ENCODE measurements at places on chromosomes 2 and 18.

- no peak for DNase-seq
Measured at GRCh38 chr2:48483916-48484315, 46.0 kb upstream of the STON1 start.

GRCh38 chr18:11883153-11883552 lies 25.0 kb downstream of the MPPE1 start:
- DNase-seq: no peak

GRCh38 chr2:42424033-42424432 lies 63.0 kb upstream of the COX7A2L start:
- no peak for DNase-seq

GRCh38 chr2:96824079-96824870 lies 8.2 kb downstream of the CNNM3 start:
- no peak for DNase-seq

DNA sequence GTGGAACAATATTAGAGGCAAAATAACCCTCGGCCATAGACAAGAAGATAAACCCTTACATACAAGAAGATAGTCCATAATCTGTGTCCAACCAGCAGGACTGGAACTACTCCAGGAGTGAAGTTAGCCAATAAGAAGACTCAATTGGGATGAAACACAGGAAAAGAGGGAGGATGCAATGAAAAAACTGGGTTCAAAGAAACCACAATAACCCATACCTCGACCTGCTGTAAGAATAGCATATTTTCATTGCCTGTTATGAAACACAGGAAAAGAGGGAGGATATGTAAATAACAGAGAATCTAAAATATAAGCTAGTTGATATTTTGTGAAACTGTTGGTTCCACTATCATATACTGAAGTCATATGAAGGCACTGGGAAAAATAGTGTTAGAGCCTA lies 87.1 kb upstream of the CSRNP3 start:
- no peak for DNase-seq

DNA sequence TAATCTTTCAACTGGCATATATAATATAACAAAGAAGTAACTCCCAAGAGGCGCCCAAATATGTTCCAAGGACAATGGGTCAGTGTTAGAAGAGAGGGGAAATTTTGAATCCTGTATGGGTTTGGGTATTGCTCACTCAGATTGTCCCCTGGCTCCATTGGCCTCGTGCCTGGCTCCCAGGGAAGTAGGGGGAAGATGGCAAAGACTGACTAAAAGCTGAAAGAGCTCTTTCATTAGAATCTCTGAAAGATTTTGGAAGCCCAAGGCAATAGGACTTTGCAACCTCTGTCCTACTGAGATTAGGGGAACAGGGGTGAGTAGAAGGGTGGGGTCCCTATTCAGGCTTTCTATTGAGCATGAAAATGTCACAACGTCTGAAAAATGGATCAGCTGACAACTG lies 1272.8 kb upstream of the ZEB2 start:
- no peak for DNase-seq

GRCh38 chr2:226623587-226624368 lies 175.8 kb downstream of the IRS1 start:
- DNase-seq: no peak

GRCh38 chr18:58096658-58097057 lies 52.6 kb downstream of the NEDD4L start:
- DNase-seq: no peak

- DNase-seq: no peak
Measured at GRCh38 chr2:227464361-227464760, 7.6 kb upstream of the AGFG1 start.

GRCh38 chr2:107430006-107430405 lies 396.7 kb upstream of the RGPD4 start:
- DNase-seq: no peak

GRCh38 chr2:218985325-218986091 lies 524 bp upstream of the FEV start:
- DNase-seq: no peak

DNA sequence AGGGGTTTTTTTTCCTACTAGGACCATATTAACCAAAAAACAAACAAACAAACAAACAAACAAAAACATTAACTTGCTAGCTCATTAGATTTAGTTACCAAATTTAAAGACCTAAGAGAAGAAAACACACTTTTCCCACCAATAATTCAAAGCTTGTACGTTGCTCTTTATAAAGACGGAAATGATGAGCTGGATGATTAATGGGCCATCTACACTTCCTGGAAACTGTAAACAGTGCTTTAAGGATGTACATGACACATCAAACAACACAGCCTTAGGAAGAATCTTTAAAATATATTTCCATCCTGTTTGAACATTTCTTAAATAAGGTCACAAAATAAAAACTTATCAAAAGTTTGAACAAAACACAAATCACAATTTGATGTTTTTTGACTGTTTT lies 982 bp downstream of the BMP10 start:
- no peak for DNase-seq

- DNase-seq: no peak
Measured at GRCh38 chr2:7706791-7707190, 789.6 kb downstream of the RNF144A start.

DNA sequence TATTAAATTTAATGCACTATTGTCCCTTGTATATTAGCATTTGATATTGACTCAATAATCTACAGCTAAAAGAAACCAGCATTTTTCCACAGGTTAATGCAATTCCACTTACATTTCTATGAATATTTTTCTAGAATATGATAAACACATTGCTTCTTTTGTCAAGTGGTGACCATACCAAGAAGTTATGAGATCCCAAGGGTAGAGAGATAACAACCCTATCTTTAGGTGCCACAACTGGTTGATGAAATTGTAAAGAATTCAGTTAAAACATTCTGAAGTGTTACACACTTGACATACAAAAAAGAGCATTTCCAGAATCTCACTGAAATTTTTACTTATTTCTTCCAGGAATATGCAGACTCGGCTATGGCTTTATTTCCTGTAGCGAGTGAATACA lies 56.0 kb downstream of the ABCG8 start:
- no peak for DNase-seq

- no peak for DNase-seq
Measured at GRCh38 chr2:138104071-138104470, 139.8 kb downstream of the HNMT start.

GRCh38 chr2:186917866-186918265 lies 68.9 kb upstream of the ZSWIM2 start:
- no peak for DNase-seq

GRCh38 chr18:1994471-1994870 lies 576.8 kb downstream of the METTL4 start:
- DNase-seq: no peak

- no peak for DNase-seq
Measured at GRCh38 chr18:78125206-78125896, 854.3 kb upstream of the SALL3 start.

DNA sequence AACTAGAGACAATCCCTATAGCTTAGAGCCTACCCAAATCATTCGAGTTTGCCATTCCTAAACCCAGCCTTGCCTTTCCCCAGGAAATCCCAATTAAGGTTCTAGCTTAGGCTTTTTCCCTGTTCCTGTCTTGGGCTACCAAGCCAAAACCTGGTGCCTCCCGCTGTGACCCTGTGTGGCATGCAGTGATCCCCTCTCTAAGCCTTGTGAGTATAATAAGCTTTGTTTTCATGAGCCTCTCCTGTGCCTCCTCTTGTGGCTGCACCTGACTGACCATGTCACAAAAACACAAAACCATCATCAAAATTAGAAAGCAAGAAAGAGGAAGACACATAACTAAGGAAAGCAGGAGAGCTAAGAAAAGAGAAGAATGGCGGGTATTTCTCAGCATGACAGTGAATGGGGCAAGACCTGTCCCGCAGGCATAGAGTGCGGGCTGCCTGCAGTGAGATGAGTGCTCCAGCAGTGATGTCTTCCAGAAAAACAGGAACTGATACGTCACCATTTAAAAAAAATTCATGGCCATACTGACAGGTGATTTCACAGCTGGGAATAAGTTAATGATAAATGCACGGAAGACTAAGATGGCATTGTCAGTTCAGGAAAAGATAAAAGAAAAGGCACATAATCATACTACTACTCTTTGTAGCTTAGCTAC lies 9.2 kb upstream of the PAIP2B start:
- DNase-seq: no peak

DNA sequence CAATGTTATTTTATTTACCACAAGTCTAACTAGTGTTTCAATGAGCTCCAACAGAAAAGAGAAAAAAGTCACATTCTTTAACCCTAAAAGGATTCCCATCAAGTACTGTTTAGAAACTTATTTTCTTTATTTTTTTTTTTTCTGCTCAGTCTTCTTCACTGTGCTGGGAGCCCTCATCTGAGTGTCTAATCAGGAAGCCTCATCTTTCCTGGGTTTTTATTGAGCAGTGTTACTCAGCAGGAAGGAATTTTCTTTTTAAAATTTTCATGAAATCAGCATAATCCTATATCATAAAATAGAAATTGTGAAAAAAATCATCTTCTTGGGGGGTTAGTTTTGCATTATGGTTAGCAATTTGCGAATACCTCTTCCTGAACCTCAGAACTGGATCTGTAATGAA lies 453.8 kb downstream of the CDH2 start:
- DNase-seq: no peak

GRCh38 chr18:37334631-37335408 lies 230.8 kb downstream of the CELF4 start:
- no peak for DNase-seq

- no peak for DNase-seq
Measured at GRCh38 chr2:85164145-85164569, 31.0 kb downstream of the TCF7L1 start.

DNA sequence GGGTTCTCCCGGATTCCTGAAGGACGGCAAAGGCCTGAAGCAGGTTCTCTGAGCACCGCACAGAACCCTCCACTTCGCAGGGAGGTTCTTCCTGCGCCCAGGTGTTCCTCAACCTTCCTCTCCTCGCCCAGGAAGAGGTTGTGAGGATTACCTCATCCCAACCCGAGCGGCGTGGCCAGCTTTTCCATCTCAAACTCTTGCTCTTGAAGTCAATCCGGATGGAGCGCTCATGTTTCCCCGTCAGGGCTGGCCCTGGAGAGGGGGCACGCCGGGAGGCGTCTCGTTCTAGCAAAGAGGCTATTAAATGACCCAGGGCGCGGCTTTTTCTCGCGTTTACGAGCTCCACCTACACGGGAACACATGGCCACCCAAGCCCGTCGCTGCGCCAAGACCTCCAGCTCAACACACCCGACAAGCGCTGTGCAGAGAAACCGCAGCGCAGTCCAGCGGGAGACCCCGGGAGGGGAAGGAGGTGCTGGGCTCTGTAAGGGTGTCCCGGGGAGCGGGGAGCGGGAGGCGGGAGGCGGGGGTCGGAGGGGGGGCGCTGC lies 540 bp upstream of the RAB10 start:
- DNase-seq: no peak

GRCh38 chr18:69158944-69159343 lies 241.7 kb upstream of the DOK6 start:
- no peak for DNase-seq

DNA sequence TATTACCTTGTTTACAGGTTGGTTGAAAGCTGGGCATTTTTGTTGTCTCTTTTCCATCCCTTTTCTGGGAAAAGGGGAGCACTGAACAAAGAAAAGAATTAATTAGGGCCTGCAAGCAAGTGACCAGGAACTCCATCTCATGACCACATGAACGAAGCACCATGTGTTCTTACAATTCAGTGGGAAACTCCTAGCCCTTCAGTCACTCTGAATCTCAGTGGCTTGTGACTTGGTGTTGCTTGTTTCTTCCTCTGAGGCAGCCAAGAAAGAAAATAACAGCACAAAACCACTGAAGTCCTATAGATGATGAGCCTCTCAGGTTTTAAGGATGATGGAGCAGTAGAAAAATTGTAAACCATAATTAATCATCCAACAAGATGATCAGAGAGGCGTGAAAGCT lies 129.1 kb upstream of the CAB39 start:
- no peak for DNase-seq

- DNase-seq: no peak
Measured at GRCh38 chr18:25875551-25876240, 214.7 kb downstream of the SS18 start.

DNA sequence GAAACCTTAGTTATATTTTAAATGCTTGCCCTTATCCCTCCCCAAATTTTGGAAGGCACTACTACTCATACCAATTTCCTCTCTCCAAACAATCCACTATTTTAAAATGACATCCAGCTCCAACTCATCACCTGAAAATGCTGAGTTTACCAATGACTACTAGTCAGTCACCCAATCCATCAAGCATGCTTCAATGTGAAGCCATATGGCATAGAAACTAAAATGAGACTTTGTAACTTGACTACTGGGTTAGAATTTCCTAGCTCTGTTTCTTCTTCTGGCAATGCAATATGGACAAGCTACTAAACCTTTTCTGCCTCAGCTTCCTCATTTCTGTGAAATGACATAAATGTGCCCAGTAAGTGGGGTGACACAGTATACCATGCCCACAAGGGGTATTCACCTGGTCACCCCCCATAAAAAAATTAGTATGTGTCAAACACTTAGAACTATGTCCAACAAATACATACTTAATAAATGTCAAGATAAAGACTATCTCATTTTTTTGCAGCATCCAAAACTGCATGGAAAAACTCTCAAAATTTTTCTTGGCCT lies 10.0 kb upstream of the STPG4 start:
- no peak for DNase-seq

GRCh38 chr2:172082944-172083627 lies 2.2 kb upstream of the DLX1 start:
- no peak for DNase-seq

DNA sequence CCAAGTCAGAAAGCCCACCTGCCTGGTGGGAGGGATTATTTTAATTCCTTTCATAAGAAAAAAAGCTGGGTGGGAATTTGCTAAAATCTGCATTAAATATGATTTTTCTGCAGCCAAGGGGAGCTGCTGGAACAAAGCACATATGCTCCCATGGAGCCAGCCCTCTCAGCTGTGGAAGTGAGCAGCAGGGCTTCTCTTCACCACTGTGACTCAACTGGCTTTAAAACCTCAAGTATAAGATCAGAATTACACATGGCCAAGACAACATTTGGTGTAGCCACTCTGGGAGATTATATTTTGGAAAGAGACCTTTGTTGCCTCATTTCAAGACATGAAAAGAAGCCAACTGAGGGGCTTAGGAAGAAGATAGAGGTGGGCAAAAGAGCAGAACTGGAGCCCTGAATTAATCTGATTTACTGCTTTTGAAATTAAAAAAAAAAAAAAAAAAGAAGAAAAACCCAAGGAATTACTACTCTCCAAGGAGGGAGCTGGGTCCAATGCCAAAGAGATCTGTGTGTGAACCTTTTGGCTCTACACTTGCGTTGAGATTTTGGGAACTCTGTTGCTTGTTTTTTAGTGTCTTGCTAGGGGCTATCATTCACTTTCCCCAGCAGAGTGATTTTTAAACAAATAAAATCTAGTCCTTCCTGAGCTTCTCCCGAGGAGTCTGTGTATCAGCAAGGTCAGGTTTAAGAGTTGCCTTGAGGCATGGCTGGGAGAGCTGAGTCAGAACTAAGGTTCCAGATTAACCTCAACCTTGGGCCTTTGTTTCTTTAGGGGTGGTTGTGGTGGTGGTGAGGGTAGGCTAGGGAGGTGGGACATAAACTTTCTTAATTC lies 6.0 kb downstream of the LHCGR start:
- no peak for DNase-seq

GRCh38 chr2:127584516-127585033 lies 49.1 kb downstream of the MYO7B start:
- DNase-seq: no peak

All from stimulated activated CD4-positive, alpha-beta T cell treated with anti-CD3 and anti-CD28 coated beads, Interleukin-1b, Interleukin-23, amount 100 ng/mL, for 1 hour (primary cell).